ENCODE measurements at places on chromosomes 1 and 21. TPM values are rescaled to one million over a fixed set of nuclear protein-coding genes. Genes with fewer than 3 reads are reported as not detected.

DNA sequence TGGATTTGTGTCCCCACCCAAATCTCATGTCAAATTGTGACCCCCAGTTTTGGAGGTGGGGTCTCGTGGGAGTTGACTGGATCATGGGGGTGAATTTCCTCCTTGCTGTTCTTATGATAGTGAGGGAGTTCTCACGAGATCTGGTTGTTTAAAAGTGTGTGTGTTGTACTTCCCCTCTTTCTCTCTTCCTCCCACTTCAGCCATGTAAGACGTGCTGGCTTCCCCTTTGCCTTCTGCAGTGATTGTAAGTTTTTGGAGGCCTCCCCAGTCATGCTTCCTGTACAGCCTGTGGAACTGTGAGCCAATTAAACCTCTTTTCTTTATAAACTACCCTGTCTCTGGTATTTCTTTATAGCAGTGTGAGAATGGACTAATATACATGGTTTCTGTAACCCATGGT is 64.6 kb downstream of the RHOU start:
- no peak for DNase-seq

CD164L2 gene
- 0.63 TPM for total RNA-seq

GRCh38 chr1:29469457-29469856 is 233.1 kb downstream of the PTPRU start:
- DNase-seq: no peak

DNA sequence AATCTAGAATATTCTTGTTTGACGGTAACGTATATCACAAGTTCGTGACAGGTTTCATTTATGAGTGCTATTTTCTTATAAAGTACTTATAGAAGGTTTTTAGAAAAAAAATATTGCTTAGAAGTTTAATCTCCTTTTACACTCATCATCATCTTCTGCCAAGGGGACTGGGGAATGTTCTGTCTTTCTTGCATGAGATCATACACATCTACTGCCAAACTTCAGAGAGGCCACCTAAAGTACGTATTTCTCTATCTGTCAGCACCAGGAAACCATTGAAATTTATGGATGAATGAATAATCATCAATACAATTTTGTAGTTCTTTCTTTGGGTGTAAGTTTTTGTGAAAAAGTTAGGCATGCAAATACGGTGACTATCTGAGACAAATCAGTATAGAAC is 245.8 kb downstream of the SPATA17 start:
- no peak for DNase-seq

- DNase-seq: no peak
These were observed 124.7 kb downstream of the CASZ1 start for GRCh38 chr1:10671622-10672342.

DNA sequence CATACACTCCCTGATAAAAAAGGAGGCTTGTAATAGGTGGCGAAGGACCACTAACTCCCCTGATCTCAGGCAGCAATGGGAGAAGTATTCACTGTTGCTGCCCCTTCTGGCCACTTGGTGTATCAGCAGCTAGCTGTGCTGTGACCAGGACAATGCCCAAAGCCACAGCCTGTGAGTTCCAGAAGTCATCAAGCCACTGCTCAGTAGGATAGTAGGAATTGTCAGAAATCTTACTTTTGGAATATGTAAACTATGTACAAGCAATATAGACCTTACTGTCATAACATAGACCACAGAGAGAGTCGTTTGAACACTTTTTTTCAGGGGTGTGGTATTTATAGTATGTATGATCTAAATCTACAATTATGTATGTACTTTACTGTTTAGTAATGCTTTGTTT is 248.3 kb upstream of the CAMK1G start:
- peak; percentile 33 for DNase-seq

- DNase-seq: peak; percentile 83
These were observed 618 bp downstream of the TRAPPC10 start for GRCh38 chr21:44012474-44013379.

GRCh38 chr21:35812679-35813078 is 247.6 kb downstream of the SETD4 start:
- DNase-seq: no peak

GRCh38 chr1:98467586-98467985 is 193.9 kb upstream of the SNX7 start:
- no peak for DNase-seq

SH2D1B gene
- total RNA-seq: 0.76 TPM

GRCh38 chr1:220356981-220357850 is 85.0 kb upstream of the RAB3GAP2 start:
- no peak for DNase-seq

APCS gene
- not detected for total RNA-seq

GRCh38 chr1:223202376-223203033 is 59.5 kb upstream of the TLR5 start:
- DNase-seq: no peak

DNA sequence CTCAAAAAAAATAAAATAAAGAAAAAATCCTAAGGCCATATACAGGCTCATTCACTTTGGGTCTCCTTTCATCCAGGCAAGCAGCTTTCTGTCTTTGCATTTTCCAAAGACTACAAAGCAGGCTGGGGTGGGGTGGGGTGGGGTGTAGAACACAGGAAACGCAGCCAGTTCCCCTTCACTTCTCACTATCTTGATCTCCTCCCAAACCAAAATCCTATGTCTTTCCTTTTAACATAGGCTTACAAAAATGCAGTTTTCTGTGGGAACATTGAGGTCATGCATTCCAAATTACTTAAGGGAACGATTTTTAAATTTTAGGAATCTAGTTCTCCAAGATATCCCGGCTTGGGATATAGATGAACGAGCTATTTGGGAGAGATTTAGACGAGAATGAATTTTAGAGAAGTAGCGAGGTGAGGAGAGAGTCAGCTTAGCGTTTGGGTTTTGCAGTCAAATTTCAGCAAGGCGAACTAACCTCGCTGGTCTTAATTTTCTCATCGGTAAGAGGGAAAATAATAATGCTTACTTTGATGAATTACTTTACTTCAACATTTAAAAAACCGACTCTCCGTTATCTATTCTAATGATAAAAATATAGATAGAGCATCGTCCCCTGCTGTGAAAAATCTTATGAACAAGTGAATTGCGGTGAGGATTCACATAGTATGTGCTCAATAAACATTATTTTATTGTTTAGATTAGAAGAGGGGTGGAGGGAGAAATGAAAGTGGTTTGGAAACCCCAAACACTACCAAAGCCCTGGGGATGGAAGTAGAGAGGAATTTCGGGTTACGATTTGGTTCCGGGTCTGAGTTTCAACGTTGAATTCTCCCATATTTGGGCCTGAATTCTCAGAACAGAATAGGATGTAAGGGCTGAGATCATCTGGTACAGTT is 735 bp upstream of the STX12 start:
- no peak for DNase-seq

- no peak for DNase-seq
These were observed 87.6 kb upstream of the WLS start for GRCh38 chr1:68319907-68320306.

GRCh38 chr1:6130036-6130435 is 50.1 kb downstream of the CHD5 start:
- no peak for DNase-seq

- DNase-seq: no peak
These were observed 144.9 kb downstream of the TOMM20 start for GRCh38 chr1:234983564-234984238.

DNA sequence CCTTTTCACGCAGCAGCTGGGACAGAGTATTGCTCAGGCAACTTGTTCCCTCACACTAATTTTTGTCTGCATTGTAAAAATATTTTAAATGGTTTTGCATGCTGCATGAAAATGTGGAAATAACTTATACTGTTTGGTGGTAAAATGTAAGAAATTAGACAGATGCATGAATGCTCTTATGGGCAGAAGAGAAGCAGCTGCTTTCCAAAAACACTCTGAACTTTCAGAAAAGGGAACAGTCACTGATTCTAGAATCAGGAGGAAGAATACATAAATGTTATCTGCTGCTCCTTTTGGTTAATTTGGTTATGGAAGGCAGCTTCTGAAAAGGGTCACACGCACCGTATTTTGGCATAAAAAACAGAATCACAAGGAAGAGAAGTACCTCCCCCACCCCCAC is 87.0 kb upstream of the RUNX1 start:
- DNase-seq: no peak

GRCh38 chr1:23019863-23020625 is 776 bp downstream of the KDM1A start:
- peak; percentile 80 for DNase-seq

GRCh38 chr21:28550057-28550825 is 442.4 kb downstream of the LTN1 start:
- no peak for DNase-seq

DNA sequence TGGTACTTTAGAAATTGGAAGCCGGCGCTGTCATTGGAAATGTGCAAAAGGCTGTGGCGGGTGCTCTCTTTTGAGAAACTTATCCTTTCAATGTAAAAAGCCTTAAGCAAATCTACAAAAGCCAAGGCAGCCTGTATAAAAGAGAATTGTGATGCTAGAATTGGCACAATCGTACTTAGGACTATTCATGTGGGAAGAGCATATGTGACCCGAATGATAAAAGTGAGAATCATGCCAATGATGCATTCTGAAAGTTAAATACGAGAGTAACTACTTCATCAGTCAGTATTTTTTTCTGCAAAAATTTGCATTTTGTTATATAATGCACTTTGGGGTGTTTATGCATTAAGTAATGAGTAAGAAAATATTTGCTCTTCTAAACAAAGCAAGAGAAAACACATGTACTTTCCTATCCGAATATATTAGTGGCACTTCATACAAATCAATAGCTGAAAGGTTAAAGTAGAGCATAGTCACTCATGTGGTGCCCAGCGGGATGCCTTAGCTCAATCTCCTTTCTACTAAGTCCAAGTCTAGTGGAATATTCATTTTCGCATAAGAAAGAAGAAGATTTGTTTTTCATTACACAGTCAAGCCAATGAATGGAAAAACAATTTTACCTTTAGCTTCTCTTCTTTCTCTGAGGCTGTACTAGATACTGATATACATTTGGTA is 1256.6 kb upstream of the B3GALT2 start:
- DNase-seq: no peak

- no peak for DNase-seq
These were observed 14.0 kb upstream of the PABPC4 start for GRCh38 chr1:39590546-39590945.
